Stimulated activated CD4-positive, alpha-beta T cell treated with anti-CD3 and anti-CD28 coated beads, TNF-alpha, amount 100 ng/mL, for 48 hours (primary cell): ENCODE measurements at places on chromosomes 3 and 15.

DNA sequence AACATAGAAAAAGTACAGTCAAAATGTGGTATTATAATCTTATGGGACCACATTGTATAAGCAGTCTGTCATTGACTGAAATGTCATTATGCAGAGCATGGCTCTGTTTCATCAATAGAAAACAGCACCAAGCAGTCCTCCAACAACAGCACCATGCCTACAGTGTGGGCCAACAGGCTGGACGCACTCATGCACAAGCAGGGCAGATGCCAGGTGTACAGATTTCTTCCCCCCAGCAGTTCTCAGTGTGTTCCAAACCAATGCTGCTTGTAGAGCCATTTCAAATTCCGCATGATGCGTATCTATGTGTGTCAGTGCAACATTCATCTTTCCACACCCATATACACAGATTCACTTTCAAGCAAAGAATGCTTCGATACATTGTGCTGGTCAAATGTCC is 253.1 kb downstream of the CHL1 start:
- DNase-seq: no peak

GRCh38 chr3:188394623-188395022 is 240.7 kb downstream of the LPP start:
- no peak for DNase-seq

GRCh38 chr3:13132731-13133410 is 59.6 kb upstream of the IQSEC1 start:
- no peak for DNase-seq

GRCh38 chr15:93217343-93217742 is 128.3 kb upstream of the RGMA start:
- DNase-seq: no peak

GRCh38 chr3:113165841-113166240 is 45.5 kb upstream of the BOC start:
- no peak for DNase-seq

DNA sequence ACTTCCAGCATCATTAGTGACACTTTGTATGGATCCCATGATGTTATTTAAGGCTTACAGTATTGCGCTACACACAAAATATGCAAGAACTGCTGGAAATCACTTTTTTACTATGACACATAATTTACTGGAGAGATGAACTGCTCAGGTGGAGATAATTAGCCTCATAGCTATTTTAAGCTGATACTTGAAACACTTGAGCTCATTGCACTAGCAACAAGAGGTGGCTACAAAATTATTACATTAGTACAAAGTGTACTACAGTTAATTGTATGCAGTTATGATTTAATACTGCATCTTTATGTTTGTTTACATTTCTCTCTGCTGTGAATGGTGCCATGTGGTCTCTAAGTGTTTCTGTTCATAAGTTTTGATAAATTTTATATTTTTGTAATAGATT is 6.5 kb upstream of the LZTFL1 start:
- DNase-seq: no peak

DNA sequence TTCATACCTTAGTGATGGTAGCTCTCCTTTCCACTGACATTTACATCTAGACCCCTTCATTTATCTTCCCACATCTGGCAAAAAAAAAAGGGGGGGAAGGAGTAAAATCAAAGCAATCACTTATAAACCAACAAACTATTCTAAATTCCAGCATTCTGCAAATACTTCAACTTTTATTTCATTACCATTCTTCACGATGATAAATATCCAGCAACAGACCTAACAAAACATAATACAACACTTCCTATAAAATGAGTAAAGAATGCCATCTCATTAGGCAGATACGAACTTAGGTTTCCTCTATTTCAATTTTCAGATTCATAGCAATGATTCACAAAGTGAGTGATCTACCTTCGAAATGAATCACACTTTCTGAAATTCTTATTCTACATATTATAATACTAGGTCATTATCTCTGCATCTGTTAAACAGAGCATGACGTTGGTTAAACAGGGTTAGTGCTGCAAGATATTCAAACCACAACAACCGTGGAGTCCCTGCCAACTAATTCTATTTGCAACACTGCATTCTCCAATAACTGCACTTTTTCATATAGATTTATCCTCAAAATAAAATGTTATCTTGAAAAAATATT is at the start of gene LRRFIP2:
TSS of gene LRRFIP2 (minus strand) at position 51 of the 595 bp plus-strand sequence. CDS start 25,599 bp downstream, outside the sequence.
- no peak for DNase-seq

- DNase-seq: no peak
These were observed 31.9 kb downstream of the SH3BP5 start for GRCh38 chr3:15300323-15301078.

GRCh38 chr3:62818347-62818746 is 56.9 kb downstream of the CADPS start:
- no peak for DNase-seq

- no peak for DNase-seq
These were observed 152.8 kb downstream of the DNAJB8 start for GRCh38 chr3:128313935-128314334.

DNA sequence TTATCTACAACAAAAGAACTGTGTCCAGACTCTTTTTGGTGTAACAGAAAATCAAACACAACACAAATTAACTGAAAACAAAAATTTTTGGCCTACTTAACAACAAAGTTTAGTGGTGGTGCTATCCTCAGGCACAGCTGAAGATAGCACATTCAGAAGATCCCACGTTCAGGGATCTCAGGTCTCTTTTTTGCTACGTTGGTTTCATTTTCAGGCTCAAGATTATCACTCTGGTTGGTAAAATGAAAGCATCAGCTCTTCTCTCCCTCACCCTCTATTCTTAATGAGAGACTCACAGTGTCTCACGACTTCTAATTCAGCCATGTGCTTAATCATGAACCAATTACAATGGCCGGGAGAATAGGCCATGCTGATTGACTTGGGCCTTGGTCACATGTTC is 146.9 kb upstream of the PTPRG start:
- DNase-seq: no peak

DNA sequence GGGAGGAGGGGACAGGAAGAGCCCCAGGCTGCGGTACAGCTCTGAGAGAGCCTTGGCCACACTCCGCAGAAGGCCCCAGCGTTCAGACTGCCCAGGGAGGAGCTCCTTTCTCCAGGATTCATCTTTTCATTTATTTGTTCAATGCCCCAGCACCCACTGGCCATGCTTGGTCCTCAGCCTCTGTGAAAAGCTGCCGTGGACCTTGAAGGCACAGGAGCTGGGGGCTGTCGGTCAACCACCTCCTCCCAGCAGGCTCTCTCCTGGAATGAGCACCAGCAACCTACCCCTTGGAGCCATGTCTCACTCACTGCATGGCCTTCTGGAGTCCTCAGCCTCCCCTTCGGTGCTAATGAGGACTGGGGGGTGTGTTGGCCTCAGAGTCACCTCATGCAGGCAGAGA is 21.6 kb upstream of the PRR23E start:
- DNase-seq: no peak

DNA sequence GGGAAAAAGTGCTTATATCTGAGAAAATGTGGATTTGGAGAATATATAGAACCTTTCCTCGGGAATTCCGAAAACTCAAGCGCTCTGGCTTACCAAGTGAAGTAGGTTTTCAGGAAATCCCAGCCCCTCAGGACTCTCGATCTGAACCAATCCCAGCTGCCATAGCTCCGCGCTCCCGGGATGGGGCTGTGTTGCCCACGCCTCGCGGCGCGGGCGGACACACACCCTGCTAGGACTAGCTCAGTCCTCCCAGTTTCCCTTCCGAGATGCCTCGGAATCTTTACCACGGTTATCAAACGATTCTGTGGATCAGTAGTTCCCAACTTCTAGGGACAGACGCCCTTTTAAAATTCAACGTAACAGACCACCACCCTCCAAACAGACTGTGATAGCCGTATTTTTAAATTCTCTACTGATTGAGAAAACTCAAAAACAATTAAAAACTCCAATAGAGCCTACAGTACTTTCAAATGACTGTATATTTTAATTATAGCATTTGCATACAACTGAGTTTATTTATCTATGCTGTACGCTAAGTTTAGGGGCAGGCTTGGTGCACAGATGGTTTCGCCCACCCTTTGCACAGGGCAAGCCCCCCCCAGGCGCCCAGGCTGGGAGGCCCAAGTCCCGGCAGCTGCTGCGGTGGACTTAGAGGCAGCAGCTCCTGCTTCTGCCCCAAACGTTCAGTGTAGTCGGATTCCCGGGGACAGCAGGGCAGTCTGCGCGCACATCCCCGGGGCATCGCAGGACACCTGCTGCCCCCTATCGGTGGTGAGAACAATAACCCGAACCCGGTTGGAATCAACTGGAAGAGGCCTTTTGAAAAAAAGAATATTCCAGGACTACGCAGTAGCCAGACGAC is 52.3 kb downstream of the CCDC54 start:
- DNase-seq: peak; percentile 39

GRCh38 chr3:184549796-184550577 is 11.6 kb upstream of the EPHB3 start:
- DNase-seq: no peak

DNA sequence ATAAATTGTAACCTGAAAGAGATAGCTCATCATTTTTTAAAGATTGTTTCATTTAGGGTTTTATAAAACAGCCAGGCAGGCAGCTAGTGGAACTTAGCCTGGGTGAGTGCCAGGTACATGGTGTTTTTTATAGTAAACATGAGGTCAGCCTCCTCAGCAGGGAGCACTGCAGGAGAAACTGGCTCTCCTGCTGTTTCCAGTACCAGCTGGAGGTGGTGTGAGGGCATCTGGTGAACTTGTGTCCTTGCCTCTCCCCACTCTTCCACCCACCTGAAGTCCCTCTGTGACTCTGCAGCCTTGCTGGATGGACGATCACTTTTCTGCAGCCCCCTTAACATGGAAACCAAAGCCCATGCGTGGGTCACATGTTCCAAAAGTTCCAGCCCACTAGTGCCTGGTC is 128.4 kb downstream of the FAM174B start:
- no peak for DNase-seq

GRCh38 chr15:101243420-101243819 is 8.4 kb downstream of the CHSY1 start:
- DNase-seq: no peak

DNA sequence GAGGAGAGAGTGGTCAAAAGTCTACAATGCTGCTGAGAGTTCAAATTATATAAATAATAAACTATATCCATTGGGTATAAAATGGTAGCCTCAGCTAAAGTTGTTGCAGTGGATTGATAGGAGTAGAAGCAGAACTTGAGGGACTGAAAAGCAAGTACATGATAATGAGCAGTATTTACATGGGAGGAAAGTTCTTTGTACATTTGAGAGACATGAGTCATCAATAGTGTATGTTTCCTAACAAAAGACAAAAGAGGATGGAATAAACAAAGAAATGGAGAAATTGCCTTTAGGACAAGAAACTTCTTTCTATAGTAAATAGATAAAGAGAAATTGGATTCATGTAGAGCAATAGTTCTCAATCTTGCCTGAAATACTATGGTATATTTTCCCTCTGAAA is 110.0 kb upstream of the PLSCR5 start:
- DNase-seq: no peak

GRCh38 chr15:35071106-35071505 is 14.0 kb downstream of the NANOGP8 start:
- no peak for DNase-seq

DNA sequence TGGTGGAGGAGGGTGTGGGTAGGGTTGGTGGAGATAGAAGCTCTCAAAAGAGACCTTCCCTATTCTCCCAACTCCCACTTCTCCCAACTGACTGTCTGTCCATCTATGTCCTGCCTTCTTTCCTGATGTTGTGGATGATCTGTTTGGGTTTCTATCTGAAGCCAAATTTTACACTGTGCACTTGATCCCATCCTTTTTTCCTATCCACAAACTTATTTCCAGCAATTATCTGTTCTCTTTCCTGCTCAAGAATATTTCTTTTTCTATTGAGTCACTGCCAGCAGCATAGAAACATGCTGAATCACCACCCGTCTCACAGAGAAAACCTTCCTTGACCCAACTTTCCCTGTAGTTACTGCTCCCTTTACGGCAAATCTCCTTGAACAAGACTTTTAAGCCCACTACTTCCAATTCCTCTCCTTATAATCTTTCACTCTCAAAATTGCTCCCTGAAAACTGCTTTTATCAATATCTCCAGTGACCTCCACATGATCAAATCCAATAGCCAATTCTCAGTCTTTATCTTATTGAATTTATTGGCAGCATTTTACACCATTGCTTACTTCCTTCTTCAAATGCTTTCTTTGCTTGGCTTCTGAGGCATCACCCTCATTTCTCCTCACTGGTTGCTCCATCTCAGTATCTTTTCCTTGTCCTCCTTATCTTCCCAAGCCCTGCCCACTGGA is 141.2 kb upstream of the SLC7A14 start:
- DNase-seq: no peak

GRCh38 chr15:83810110-83810509 is 156.2 kb downstream of the ADAMTSL3 start:
- DNase-seq: no peak

- DNase-seq: no peak
These were observed 532.2 kb downstream of the NTRK3 start for GRCh38 chr15:87724330-87724729.

DNA sequence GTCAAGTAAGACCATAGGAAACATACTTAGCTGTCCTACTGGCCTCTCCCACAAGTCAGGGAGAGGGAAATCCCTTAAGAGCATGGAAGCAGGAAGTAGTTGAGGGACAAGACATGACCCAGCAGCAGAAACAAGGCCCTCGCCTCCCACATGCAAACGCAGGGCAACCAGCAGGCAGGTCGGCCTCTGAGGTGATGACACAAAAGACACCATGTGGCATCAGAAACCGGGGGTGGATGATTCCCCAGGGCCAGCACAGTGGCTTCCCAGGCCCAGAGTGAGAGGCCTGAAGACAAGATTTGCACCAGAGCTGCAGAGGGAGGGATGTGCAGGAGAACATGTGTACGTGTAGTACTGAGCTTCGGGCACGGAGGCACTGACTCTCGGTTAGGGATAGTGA is 26.3 kb downstream of the PXYLP1 start:
- DNase-seq: no peak

GRCh38 chr15:35755237-35755802 is 209.4 kb upstream of the DPH6 start:
- no peak for DNase-seq

GRCh38 chr15:33215941-33216872 is 21.7 kb upstream of the FMN1 start:
- DNase-seq: no peak

- no peak for DNase-seq
These were observed 188.1 kb upstream of the NSMCE3 start for GRCh38 chr15:29457729-29458128.

DNA sequence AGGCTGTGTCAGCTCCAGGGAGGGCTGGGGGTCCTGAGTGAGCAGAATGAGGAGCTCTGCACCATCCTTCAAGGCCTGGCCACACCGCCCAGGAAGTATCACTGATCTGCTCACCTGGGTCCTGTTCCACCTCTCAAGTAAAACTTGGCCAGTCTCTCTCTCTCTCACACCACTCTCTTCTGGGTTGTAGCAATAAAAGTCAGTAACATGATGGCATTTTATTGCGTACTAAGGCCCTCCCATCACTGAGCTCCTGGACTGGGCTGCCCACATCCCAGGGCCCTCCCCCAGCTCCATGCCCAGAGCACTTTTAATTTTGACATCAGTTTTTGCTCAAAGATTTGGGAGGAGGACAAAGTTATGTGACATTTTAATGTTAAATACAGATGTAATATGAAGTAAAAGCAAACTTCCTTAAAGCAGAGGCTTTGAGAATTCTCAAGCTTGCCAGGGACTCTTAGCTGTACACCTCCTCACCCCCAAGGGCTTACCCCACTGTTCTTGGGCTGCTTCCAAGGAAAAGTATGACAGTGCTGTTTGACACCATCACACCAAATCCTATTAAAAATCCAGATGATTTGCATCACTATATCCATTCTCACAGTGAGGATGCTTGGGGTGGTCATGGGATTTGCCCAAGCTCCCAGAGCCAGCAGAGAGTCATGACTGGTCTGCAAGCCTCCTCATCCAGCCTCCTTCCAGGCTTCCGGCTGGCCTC is 105.1 kb upstream of the SLCO2A1 start:
- DNase-seq: no peak
